ENCODE measurements at places on chromosomes 6 and 20. TPM values are rescaled to one million over a fixed set of nuclear protein-coding genes. Genes with fewer than 3 reads are reported as not detected.

DNA sequence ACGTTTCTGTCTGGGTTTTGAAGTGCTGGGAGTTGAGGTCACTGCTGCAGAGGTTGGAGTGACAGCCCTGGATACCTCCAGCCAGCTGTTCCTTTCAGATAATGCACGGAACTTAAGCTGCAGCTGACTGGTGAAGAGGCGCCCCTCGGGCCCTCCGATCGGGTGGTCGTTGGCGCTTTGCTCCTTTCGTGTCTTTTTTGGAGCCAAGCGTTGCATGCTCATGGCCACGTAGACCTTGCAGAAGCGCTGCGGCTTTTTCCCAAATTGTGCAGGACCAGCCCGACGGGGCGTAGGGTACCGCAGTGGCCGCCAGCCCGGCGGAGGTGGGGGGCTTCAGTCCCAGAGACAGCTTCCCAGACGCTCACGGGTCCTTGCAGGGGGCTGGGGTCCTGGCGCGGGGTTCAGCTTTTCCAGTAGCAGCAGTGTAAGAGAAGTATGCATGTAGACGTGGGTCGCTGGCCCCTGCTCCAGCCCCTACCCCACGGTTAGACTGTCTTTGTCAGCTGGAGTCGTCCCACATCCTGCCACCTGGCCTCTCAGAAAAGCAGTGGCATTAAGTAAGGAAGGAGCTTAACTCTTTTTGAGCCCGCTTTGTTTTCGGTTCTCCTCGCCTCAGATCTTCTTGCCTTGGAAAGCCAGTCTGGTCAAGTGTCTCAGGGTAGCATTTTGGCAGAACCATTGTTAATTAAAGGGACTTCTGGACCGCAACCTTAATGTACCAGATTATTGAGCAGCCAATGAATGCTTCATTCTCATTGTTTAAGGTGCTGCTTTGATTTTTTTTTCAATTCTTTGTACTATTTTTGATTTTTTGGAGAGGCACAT, 838 bp downstream of the TNFAIP3 start:
- DNase-seq, result peak; percentile 24

GRCh38 chr6:144411531-144412165, 126.5 kb downstream of the UTRN start:
- DNase-seq, result no peak

DNA sequence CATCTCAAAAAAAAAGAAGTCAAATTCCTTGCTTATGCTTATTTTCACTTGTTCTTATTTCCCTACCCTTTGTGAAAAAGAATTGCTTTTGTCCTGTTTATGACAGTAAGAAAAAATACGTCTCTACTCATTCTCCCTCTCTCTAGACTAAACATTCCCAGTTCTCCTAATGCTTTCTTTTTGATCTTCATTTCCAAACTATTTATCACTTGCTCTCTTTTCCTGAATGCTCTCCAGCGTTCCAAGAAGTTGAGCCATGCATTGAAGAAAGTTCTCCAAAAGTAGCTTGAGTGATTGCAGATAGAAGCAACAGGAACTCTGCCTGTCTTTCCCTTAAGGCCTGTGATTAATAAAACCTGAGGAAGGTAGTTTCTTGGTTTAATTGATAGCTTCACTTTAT, 53.1 kb upstream of the TMEM170B start:
- DNase-seq, result no peak

DNA sequence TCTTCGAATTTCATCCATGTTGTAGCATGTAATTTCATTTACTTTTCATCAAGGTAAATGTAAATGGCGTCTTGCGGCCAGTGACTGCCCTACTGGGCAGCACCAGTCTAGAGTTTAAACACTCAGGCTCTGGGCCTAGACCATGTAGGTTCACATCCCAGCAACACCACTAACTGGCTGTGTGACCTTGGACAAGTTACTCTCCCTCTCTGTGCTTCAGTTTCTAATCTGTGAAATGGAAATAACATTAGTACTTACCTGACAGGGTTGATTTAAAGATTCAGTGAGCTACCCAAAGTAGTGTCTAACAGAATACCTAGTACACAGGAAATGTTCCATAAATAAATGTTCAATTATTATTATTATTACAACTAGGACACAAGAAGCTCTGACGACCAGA, 29.3 kb downstream of the PDRG1 start:
- no peak for DNase-seq

GRCh38 chr20:20167698-20168097, 115.4 kb downstream of the CFAP61 start:
- DNase-seq, result no peak

- DNase-seq, result no peak
These were observed 87.4 kb downstream of the CD24 start for GRCh38 chr6:106886922-106887797.

- no peak for DNase-seq
These were observed 47.5 kb downstream of the DTD1 start for GRCh38 chr20:18635380-18635779.

GRCh38 chr20:32535316-32535952, 49.7 kb downstream of the NOL4L start:
- DNase-seq, result no peak

GRCh38 chr6:47129129-47129528, 87.0 kb upstream of the ADGRF1 start:
- DNase-seq, result no peak

DNA sequence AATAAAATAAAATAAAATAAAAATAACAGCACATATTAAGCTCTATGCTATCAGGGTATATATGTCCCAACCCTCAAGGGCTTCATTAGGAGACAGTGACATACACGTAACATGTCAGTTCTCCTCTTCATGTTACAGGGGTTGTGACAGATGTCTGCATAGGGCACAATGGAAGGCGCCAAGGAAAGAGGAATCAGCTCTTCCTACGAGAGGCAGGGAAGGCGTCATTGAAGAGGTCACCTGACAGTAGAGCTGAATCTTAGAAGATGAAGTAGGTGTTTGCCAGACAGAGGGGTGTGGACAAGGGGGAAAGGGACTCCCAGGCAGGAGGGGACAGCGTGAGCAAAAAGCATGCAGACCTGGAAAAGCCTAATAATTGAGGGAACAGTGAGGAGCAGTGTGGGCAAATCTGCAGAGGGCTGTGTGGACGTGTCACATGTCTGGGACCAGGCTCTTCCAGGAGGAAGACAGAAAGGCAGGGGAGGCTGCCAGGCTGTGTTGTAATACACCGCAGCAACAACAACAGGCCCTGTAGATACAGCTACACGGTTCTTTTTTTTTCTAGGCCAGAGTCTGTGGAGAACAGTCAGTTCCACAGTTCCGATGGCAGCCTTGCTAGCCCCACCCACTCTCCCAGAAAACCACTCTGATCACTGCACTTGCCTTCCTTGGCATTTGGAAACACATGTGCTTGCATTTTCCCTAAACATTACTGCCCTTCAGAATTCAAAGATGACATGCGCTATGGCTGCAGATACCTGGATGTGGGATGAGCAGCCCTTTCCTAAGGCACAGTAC, 2.5 kb upstream of the FKBP5 start:
- peak; percentile 93 for DNase-seq

DNA sequence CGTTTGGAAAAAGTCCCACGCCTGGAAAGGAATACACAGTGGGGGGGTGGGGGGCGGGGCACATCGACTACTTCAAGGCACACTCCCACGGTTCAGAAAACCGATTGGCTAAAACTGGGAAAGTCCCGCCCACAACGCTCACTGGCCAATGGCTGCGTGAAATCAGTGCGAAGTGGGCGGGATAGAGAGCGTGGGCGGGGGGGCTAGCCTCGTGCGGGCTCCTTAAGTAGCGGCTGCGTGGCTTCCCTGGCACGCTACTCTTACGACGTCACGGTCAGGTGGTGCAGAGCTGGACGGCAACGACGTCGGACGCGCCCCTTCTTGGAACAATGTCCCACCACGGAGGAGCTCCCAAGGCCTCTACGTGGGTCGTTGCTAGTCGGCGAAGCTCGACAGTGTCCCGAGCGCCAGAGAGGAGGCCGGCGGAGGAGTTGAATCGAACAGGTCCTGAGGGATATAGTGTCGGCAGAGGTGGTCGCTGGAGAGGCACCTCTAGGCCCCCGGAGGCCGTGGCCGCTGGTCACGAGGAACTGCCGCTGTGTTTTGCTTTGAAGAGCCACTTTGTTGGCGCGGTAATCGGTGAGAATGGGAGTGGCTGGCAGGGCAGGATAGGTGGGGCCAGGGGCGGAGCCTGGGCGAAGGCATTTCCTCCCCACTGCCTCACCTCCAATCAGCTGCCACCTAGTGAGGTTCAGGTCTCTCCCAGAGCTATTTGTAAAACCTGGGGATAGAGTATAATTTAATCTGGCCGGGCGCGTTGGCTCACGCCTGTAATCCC, at the start of gene DDX43:
DDX43 (plus strand) TSS at position 252 of the 778 bp plus-strand sequence; CDS start at position 330, 78 bp downstream.
- DNase-seq, result peak; percentile 75

DNA sequence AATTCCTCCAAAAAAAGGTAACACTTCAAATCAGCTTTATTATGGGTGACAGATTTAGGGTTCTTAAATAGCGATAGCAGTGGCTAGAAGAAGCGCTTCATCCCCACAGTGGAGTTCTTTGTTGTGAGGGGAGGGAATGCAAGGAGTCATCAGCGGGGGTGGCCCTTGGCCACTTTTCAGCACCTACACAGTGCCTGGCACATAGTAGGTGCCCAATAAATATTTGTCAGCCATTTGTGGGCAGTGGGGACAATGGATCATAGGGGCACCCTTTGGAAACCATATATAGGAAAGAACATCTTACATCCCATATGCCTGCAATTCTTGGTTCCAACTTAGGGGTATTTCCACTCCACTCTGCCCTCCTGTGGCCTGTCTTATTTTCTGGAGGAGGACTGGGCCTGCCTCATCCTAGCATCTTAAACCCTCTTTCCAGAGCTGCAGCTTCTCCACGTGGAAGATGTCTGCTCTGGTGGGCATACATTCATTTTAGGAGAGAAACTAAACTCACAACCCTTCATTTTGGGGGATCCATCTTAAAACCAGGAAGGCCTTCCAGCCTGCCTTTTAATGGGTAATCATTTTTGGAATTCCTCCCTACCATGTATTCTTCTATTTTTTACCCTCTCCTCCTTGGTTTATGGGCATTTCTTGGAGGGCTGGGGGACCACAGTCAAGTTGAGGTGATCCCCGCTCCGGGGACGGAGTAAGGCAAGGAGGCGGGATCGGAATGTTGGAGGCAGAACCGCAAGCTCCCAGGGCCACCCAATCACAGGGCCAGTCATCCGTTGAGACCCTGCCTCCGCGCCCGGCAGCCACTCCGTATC, 2.6 kb upstream of the GPSM3 start:
- no peak for DNase-seq

GRCh38 chr6:19697744-19698290, 139.4 kb upstream of the ID4 start:
- DNase-seq, result no peak

GRCh38 chr6:81751388-81752083, 945 bp downstream of the TENT5A start:
- peak; percentile 83 for DNase-seq

GRCh38 chr20:42193119-42193518, 574.9 kb upstream of the CHD6 start:
- DNase-seq, result no peak

GRCh38 chr6:38320358-38320757, 319.4 kb downstream of the BTBD9 start:
- DNase-seq, result no peak

DNA sequence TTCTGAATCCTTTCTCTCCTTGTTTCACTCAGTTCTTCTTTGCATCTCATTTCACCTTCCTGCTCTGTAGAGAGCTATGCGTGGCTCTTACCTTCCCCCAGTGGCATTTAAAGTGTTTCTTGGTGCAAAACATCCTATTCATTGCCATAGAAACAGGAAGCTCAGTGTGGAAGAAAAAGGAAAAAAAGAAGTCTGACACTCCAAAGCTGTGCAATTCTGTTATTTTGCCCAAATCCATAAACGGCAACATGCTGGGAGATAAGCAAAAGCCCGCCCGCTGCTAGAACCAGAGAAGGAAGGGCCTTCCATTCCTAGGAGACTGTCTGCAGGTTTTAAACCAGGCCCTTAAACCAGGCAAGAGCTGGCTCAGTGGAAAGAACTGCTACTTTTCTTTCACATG, 247.1 kb downstream of the HIVEP2 start:
- no peak for DNase-seq

DNA sequence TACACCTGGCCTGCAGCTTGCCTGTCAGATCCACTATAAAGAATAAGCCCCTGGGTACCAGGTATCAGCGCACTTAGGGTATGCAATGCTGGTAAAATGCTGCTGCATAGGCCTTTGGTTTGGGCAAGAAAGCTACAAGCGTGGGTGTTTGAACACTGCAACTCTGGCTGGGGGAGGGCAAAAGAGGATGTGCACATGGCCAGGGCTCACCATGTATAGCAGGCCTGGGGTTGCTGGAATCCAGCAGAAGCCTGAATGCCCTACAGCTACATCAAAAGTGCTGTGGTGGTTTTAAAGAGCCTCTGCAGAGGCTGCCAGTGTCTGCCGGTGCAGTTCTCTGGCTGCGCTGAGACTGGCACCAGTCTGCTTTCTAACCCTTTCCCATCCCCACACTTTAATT, 51.7 kb downstream of the UQCC1 start:
- no peak for DNase-seq

- DNase-seq, result no peak
These were observed 7.1 kb upstream of the TNFRSF6B start for GRCh38 chr20:63689046-63690002.

- no peak for DNase-seq
These were observed 120.4 kb downstream of the SESN1 start for GRCh38 chr6:108974201-108974600.

DNA sequence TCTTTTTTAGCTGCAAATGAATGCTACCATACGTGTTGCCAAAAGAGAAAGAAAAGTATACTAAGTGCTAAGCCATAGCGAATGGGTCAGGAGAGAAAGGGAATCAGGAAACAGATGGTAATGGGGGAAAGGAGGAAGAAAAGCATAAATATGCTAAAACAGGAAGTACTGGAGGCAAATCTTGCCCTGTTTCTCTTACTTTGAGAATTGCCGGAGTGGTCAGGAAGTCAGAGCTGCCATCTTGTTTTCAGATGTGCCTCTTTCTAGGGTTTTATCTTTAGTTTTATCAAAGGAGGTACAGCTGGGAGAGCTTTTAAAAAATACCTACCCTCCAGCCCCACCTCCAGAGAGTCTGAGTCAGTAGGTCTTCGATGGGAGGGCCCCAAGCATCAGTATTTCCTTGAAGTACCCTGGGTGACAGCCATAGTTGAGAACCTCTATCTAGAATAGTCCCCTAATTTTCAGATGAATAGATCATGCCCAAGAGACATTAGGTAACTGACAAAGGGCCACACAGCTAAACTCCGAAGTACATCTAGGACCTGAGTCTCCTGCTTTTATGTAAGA, 193.3 kb downstream of the CLIC5 start:
- DNase-seq, result no peak

Gene SLC4A11
- 0.44 TPM for total RNA-seq

Gene LY6G5C
- total RNA-seq, result 3.2 TPM

Gene MLN
- not detected for total RNA-seq
